ENCODE measurements at places on chromosomes 3 and 15.

- DNase-seq = no peak
Observed at GRCh38 chr3:132285620-132285945, 31.6 kb upstream of the ACP3 start.

GRCh38 chr15:37682304-37682703 lies 252.1 kb upstream of the TMCO5A start:
- peak; percentile 31 for DNase-seq

DNA sequence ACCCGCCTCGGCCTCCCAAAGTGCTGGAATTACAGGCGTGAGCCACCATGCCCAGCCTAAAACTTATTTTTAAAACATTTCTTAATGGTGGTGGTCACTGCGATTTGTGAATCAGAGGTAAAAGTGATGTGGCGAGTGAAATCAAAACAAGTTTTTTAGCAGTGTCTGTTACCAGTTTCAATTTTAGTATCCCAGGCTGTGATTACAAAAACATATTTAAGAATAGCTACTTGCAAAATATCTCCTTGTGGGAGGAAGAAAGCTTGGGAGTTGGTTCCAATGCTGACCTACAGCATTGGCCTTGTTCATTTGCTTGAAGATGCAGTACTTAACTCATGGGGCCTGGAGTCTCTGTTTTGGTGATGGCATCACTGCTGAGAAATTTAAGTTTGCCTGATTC lies 4.5 kb downstream of the RAB7A start:
- no peak for DNase-seq

- DNase-seq = no peak
Observed at GRCh38 chr3:154783061-154783460, 297.1 kb upstream of the MME start.

All from fibroblast of skin of right biceps (primary cell).